ENCODE measurements at places on chromosomes 1 and 21. TPM values are rescaled to one million over a fixed set of nuclear protein-coding genes. Genes with fewer than 3 reads are reported as not detected.

Gene SPRR2G
- not detected for total RNA-seq

Gene SPRR2E
- total RNA-seq = not detected

Gene NSL1
- total RNA-seq = 39.7 TPM

Gene PTPN7
- not detected for total RNA-seq

Gene RCC2
- 95.9 TPM for total RNA-seq

Gene VWA1
- 9.0 TPM for total RNA-seq

Gene SLC5A3
- total RNA-seq = 77.0 TPM

Gene IL12RB2
- total RNA-seq = not detected

Gene BSND
- total RNA-seq = not detected

Gene RPS6KA1
- 4.2 TPM for total RNA-seq

Gene CNR2
- not detected for total RNA-seq

Gene CHD5
- total RNA-seq = under 0.01 TPM

Gene KRTAP10-9
- not detected for total RNA-seq

Gene PERM1
- 8.5 TPM for total RNA-seq

Gene TMIGD3
- not detected for total RNA-seq

Gene KLHDC8A
- not detected for total RNA-seq

Gene EXO5
- 21.1 TPM for total RNA-seq

Gene PRKAA2
- 6.8 TPM for total RNA-seq

Gene TCHHL1
- total RNA-seq = not detected

Gene CFHR3
- not detected for total RNA-seq

Gene TTC34
- total RNA-seq = 0.28 TPM

Gene LGR6
- total RNA-seq = not detected

Gene VSIG8
- not detected for total RNA-seq

Gene SLC45A3
- total RNA-seq = 3.7 TPM

Gene HSPB7
- total RNA-seq = 3.3 TPM

Gene CD247
- total RNA-seq = under 0.01 TPM

Gene DCST1
- total RNA-seq = not detected

Gene AMY1C
- total RNA-seq = not detected

Gene IL19
- not detected for total RNA-seq

Gene FCRL1
- total RNA-seq = not detected

Gene PARS2
- 4.4 TPM for total RNA-seq
